ENCODE measurements at places on chromosomes 4 and X.

- DNase-seq, result no peak
Observed at GRCh38 chrX:16103625-16104024, 19.7 kb upstream of the GRPR start.

GRCh38 chr4:182238355-182238931, 4.8 kb upstream of the TENM3 start:
- no peak for DNase-seq

DNA sequence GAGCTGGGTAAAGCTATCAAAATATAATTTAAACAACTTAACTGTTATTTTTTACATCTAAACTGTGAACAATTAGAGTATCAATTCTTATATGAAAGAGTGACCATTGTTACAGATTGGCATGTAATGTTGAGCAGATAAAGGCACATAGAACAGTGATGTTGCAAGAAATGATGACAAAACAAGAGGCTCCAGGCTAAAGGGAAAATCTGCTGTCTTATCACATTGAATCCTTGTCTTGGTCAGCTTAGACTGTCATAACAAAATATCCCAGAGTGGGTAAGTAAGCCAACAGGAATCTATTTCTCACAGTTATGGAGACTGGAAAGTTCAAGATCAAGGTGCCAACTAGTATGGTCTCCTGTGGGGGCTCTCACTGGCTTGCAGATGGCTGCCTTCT, 154.1 kb upstream of the PPP3CA start:
- DNase-seq, result no peak

DNA sequence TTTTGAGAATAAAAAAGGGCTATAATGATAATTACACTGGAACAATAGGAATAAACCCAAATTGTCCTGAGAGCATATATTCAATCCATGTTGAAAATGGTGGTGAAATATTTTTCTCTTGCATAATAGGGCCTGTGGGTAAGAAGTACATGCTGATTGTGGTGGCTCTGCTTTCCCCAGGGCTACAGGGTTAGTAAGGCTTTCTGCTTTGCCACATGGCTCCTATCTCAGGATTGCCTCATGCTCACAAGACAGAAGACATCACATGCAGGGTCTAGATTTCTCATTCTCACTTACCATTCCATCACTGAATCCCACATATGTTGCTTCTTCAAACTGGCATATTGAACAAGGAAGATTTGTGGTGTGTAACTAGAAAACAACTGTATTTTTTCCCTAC, 12.4 kb upstream of the VEGFC start:
- no peak for DNase-seq

- no peak for DNase-seq
Observed at GRCh38 chr4:174303687-174304086, 20.0 kb downstream of the CEP44 start.

DNA sequence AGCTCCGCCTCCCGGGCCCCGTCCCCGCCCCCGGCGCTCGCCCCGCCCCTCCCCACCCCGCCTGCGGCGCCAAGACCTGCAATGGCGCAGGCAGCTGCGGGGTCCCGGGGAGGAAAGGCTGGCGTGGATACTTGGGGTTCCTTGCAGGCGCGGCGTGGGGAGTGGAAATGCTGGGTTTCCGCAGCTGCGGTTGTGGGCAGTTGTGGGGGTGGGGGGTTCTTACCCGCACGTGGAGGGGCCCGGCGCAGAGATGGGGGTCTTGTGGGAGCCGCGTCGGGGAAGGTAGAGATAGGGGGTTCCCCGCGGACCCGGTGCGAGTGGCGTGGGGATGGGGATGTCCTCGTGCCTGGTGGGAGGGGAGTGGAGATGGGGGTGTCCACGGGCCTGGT, 680 bp upstream of the ASMTL start:
- no peak for DNase-seq

- DNase-seq, result no peak
Observed at GRCh38 chrX:41875142-41875541, 48.2 kb downstream of the CASK start.

DNA sequence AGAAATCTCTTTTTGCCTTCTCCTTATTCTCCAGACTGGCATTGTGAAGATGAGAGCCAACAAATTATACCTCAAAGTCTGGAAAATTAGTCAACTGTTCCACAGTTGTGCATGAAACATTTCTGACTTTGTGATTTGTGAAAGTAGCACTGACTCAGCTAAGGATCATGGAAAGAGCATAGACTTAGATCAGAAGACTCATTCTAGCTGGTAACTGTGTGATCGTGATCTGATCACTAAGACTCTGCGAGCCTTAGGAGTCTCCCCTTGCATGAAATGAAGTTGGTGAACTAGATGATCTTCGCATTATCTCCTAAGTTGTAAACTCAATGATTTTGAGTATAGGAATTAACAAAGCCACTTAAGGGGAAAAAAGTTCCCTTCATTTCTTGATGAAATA, 668.1 kb downstream of the RPA4 start:
- no peak for DNase-seq

DNA sequence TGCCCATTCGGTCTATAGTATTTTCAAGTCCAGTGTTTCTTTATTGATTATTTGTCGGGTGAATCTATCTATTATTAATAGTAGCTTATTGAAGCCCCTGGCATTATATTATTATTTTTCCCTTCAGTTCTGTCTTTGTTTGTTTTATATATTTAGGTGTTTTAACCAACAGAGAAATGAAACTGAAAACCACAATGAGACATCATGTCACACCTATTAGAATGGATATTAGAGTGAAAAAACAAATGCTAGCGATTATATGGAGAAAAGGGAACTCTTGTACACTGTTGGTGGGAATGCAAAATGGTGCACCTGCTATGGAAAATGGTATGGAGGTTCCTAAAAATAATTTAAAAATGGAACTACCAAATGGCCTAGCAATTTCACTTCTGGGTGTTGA, 272.5 kb downstream of the ADAM29 start:
- no peak for DNase-seq

- no peak for DNase-seq
Observed at GRCh38 chr4:103429283-103429682, 231.1 kb upstream of the CENPE start.

DNA sequence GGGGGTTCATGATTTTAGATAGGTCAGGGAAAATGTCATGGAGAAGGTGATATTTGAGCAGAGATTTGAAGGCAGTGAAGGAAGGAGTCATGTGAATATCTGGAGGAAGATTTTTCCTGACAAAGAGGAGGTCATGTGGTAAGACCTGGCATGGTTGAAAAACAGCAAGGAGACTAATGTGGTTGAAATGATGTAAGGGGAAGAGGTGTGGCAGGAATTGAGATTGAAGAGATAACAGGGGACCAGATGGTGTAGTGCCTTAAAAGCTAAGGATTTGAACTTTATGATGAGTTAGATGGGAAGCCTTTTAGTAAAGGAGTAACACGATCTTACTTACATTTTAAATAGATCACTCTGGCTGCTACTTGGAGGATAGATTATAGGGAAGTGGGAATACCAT, 210.9 kb downstream of the RTL9 start:
- DNase-seq, result no peak

DNA sequence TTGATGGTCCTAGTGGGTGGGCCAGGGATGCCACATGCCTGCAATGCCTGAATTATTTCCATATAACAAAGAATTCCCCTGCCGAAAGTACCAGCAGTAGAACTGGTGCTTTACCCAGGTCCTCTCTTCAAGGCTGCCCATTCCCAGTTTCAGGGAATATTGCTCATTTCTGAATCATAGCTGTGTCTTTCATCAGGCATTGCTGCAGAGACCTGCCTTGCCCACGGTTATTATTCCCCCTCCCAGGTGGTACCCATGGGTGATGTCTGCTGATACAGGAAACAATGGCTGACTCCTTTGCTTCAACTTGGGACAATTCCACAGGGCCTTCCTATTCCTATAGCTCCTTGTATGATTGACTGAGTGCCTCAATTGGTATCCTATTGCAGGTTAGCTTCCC, 9.7 kb upstream of the IQCM start:
- DNase-seq, result no peak

DNA sequence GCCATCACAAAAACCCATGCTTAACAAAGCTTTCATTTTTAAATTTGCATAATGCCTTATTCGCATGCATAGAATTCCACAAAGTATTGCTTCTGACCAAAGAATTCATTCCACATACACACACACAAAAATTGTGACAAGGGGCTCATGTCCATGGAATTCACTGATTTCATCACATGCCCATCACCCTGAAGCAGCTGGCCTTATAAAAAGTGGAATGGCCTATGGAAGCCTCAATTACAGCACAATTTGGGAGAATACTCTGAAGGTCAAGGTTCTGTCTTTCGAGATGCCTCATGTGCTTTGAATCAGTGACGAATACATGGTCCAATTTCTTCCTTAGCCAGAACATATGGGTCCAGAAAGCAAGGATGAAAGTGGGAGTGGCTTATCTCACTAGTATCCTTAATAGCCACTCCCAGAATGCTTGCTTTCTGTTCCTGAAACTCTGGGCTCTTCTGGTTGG, 165.7 kb downstream of the KDR start:
- DNase-seq, result no peak

DNA sequence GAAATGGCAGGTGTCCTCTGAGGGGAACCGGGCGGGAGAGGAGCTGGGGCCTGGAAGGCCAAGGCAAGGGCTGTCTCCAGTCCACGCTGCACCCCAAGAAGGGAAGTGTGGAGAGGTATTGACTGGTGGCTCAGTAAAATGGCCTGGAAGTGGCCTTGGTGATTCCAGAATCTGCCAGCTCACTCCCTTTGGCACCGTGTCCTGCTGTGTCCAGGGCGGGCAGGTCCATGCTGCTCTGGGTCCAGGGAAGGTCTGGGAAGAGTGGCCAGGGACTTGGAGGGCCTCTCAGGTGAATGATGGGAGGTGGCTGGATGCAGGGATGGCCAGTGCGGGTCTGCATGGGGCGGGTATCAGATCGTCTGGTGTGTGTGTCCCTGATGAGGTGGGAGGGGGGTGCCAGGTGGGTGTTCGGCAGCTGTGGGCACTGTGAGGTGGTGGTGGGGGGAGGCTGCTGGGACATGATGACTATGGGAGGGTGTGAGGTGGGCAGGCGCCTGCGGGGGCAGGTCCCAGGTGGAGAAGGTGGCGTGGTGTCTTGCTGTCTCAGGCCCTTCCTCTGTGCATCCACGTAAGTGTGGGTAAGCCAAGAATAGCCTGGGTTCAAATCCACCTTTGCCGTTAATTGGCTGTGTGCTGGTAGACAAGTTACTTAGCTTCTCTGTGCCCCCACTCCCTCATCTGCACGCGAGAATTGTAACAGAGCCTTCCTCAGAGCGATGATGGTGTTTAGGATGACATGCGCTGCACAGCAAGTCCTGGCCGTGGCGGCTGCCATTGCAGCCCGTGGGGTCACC, 17.7 kb downstream of the RGS12 start:
- DNase-seq, result no peak

DNA sequence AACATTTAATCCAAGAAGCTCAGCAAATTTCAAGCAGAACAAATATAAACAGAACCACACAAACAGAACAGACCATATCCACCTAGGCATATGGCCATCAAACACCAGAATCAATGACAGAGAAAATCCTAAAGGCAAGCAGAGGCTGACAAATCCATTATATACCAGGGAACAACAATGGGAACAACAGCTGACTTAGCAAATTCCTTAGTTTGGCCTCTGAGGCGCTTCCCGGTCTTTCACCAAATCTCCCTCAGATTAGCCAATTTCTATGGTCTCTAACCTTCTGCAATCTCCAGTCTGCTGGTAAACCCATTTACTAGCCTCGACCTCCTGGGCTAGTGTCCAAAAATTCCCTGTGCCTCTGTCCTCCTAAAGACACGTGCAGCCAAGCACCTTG, 59.2 kb downstream of the GPR143 start:
- DNase-seq, result no peak

GRCh38 chr4:84366907-84367306, 132.2 kb downstream of the NKX6-1 start:
- DNase-seq, result no peak

- DNase-seq, result no peak
Observed at GRCh38 chrX:50450324-50450723, 20.3 kb downstream of the DGKK start.

GRCh38 chrX:132612821-132613564, 124.2 kb upstream of the MBNL3 start:
- DNase-seq, result peak; percentile 4

DNA sequence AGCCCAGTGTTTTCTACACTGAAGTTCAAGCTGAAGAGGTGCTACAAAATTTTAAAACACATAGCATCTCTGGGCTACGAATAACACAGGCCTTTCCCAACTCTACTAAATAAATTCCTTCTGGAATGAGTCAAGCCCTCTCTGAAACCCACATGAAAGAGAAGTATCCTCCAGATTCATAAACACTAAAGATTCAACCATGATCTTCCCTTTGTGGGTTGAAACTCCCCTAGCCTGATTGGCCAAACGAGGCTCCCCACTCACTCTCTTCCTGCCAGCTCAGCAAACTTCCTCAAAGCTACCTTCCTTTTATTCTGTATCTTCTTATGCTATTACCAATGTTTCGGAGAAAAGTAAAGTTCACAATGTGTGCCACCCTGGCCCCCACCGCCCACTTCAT, 95.4 kb downstream of the NKX6-1 start:
- no peak for DNase-seq

DNA sequence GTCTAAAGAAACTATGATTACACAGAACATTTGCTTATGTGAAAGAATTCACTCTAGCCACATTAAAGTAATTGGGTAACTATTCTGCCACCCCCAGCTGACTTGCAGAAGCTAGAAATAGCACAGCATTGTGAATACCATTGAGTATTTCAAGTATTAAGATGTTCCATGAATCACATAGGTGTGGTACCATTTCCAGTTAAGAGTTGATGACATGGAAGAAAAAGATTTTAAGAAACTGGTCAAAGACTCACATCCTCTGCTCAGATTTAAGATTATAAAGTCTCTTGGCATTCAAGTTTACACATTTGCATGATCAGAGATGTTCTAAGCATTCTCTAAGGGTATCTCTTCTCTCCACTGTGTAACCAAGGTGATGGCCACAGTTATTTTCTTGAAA, 287.5 kb downstream of the CAMK2D start:
- DNase-seq, result no peak

DNA sequence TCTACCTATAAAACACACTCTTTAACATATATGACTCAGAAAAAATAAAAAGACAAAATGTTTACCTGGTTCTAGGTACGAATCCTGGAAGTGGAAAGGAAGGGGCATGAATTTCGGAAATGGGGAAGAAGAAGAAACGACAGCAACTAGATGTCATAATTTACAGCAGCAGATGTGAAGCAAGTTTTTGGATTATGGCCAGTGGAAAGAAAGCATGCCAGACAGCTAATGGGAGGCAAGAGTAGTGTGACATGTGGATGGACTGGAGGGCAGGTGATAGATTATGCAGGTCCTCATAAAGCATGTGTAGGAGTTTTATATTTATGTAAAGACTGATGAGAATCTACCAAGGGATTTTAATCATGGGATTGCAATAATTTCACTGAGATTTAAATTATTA, 279.0 kb upstream of the TACR3 start:
- DNase-seq, result no peak

DNA sequence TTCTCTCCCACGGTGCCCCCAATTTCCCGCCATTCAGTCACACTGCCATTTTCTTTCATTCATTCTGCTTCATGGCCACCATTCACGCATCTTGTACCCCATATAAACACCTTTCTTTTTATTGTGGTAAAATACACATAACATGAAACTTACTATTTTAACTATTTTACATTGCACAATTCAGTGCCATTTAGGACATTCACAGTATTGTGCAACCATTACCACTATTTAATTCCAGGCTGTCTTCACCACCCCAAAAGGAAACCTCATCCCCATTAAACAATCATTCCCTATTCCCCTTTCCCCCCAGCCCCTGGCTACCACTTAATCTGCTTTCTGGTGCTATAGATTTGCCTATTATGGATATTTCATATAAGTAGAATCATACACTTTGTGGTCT, 15.9 kb downstream of the SPACA5 start:
- DNase-seq, result no peak
